Cardiac muscle cell (in vitro differentiated cells and primary cell): ENCODE measurements at places on chromosomes 11 and 22. TPM values are rescaled to one million over a fixed set of nuclear protein-coding genes. Genes with fewer than 3 reads are reported as not detected.

DNA sequence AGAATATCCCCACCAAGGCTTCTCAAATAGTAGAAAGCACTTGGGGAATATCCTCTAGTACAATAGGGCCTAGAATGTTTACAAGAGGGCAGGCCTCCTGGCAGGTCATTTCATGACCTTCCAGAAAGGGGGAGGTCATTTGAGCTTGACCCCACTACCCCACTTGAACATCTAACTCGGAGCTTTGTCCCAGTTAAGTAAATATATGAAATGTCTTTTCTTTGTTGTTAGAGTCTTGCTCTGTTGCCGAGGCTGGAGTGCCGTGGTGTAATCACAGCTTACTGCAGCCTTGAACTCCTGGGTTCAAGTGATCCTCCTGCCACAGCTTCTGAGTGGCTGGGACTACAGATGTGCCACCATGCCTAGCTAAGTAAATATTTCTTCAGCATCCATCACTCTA is 108.4 kb downstream of the ABTB2 start:
- H3K27me3 ChIP-seq, result no peaks in the 10 kb centered on the region
- H3K4me1 ChIP-seq, result peaks cover 51% of the 10 kb centered on the region
- H3K36me3 ChIP-seq, result no peaks in the 10 kb centered on the region
- H3K4me3 ChIP-seq, result no peak overlapping the region
- no peak for DNase-seq

GRCh38 chr11:68043349-68044144 is 4.7 kb downstream of the TCIRG1 start:
- DNase-seq, result peak; percentile 53
- H3K4me3 ChIP-seq, result no peak overlapping the region
- H3K36me3 ChIP-seq, result no peaks in the 10 kb centered on the region

DNA sequence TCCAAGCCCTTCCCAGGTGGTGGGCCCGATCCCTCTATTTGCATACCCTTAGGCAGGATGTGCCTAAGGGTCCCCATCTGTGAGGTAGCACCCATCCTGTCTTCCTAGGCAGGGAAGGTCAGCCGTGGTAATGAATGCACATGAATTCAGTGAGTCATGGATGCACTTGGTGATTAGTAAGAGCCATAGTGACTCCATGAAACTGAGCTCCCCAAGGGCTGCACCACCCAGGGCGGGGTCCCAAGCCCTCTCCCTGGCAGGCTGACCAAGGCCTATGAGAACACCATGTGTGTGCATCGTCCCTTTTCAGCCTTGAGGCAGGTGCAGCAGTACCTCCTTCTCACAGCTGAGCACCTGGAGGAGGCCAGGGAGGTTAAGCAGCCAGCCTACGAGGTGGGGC is 15.6 kb upstream of the SUSD2 start:
- no peaks in the 10 kb centered on the region for H3K27me3 ChIP-seq
- no peak overlapping the region for H3K27ac ChIP-seq
- no peak for DNase-seq
- H3K4me1 ChIP-seq, result no peaks in the 10 kb centered on the region

Gene PHOX2A
- 0.50 TPM in 1 of 2 replicates, not detected in the other for polyA plus RNA-seq

- DNase-seq, result peak; percentile 56
- H3K4me3 ChIP-seq, result peak overlapping the region; percentile 7
- no peak overlapping the region for H3K27ac ChIP-seq
- H3K27me3 ChIP-seq, result peaks cover 100% of the 10 kb centered on the region
- no peaks in the 10 kb centered on the region for H3K36me3 ChIP-seq
These were observed 4.6 kb downstream of the WT1 start for GRCh38 chr11:32430568-32431381.

DNA sequence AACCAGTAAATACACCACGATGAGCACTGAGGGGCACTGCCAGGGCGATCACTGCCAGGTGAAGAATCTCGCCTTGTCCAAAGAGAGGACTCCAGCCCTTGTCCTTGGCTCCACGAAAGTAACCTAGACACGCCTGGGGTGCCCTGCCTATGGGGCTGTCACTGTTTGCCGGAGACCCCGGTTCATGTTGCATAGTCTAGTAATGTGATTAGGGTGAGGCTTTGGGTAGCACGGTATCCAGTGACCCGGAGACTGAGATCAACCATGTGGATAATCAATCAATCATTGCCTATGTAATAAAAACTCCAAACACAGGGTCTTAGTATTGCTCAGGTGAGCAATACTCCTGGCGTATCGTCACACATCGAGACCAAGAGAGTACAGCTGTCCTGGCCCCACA is 59.2 kb upstream of the BID start:
- peaks cover 8% of the 10 kb centered on the region for H3K36me3 ChIP-seq
- no peaks in the 10 kb centered on the region for H3K27me3 ChIP-seq
- no peak overlapping the region for H3K27ac ChIP-seq
- no peak for DNase-seq
- H3K4me3 ChIP-seq, result no peak overlapping the region
- H3K4me1 ChIP-seq, result peaks cover 23% of the 10 kb centered on the region

- H3K4me3 ChIP-seq, result no peak overlapping the region
- no peak overlapping the region for H3K27ac ChIP-seq
- no peaks in the 10 kb centered on the region for H3K27me3 ChIP-seq
- peaks cover 27% of the 10 kb centered on the region for H3K4me1 ChIP-seq
- H3K36me3 ChIP-seq, result no peaks in the 10 kb centered on the region
These were observed 96.6 kb upstream of the AKIP1 start for GRCh38 chr11:8814209-8814922.

- no peak overlapping the region for H3K27ac ChIP-seq
- no peaks in the 10 kb centered on the region for H3K36me3 ChIP-seq
- no peak overlapping the region for H3K4me3 ChIP-seq
- H3K4me1 ChIP-seq, result no peaks in the 10 kb centered on the region
These were observed 133.2 kb upstream of the RCN1 start for GRCh38 chr11:31957674-31958073.

Gene NOX4
- 1.1 TPM in 1 of 2 replicates, not detected in the other for polyA plus RNA-seq

GRCh38 chr11:2379466-2380174 is 2.5 kb downstream of the CD81 start:
- no peaks in the 10 kb centered on the region for H3K36me3 ChIP-seq
- H3K27me3 ChIP-seq, result no peaks in the 10 kb centered on the region
- H3K4me3 ChIP-seq, result no peak overlapping the region
- peak overlapping the region; percentile 14 for H3K27ac ChIP-seq

GRCh38 chr11:48261600-48261999 is 2.1 kb upstream of the OR4X1 start:
- no peak overlapping the region for H3K27ac ChIP-seq
- H3K27me3 ChIP-seq, result no peaks in the 10 kb centered on the region
- no peaks in the 10 kb centered on the region for H3K4me1 ChIP-seq
- DNase-seq, result no peak
- H3K36me3 ChIP-seq, result no peaks in the 10 kb centered on the region

Gene OLFML1
- 1.1 and 2.4 TPM in 2 replicates for polyA plus RNA-seq

Gene ENTHD1
- not detected in 2 replicates for polyA plus RNA-seq

Gene CCDC73
- 0.76 TPM in 1 of 2 replicates, not detected in the other for polyA plus RNA-seq

Gene CATSPER1
- polyA plus RNA-seq, result not detected in 2 replicates
